ENCODE measurements at places on chromosomes 6 and 20. TPM values are rescaled to one million over a fixed set of nuclear protein-coding genes. Genes with fewer than 3 reads are reported as not detected.

DNA sequence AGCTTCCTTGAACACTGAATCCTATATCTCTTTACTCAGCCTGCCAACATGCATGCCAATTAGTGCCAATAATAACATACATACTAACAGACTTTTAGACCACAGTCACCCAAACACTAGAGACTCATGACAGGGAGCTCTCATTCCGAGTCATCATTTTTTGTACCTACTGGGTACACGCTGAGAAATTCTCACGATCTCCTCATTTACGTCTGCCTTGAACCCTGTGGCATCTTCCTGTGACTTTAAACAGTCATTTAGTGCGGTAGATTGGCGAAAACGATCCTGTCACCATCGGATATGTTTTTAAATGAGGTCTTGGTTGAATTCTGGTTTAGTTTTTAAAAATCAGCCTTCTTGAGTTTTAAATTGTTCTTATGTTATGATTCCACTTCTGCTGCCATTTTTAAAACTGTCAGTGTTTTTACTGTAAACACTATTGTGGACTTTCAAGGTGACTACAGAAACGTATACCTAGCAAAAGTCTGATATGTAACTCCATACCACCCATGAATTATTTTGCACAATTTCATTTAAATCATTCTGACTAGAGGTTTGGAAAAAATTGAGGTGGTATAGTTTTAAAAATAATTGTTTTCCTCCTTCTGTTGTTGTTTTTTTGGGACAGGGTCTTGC lies 275.4 kb downstream of the TSHZ2 start:
- no peak for DNase-seq

- no peak for DNase-seq
These were observed 8.3 kb downstream of the SS18L1 start for GRCh38 chr20:62151835-62152364.

GRCh38 chr6:52164319-52165094 lies 21.7 kb upstream of the IL17A start:
- no peak for DNase-seq

DNA sequence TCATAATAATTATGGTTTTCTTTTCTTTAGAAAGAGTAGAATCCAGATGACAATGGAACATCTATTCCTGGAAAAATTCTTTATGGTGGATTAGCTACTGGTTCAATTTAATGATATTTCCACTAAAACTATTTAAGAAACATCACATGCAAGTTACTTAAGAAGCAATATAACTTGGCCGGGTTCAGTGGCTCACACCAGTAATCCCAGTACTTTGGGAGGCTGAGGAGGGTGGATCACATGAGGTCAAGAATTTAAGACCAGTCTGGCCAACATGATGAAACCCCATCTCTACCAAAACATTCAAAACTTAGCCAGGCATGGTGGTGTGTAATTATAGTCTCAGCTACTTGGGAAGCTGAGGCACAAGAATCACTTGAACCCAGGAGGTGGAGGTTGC lies 65.9 kb upstream of the SMLR1 start:
- DNase-seq, result no peak

- no peak for DNase-seq
These were observed 17.2 kb downstream of the GDAP1L1 start for GRCh38 chr20:44264287-44264686.

DNA sequence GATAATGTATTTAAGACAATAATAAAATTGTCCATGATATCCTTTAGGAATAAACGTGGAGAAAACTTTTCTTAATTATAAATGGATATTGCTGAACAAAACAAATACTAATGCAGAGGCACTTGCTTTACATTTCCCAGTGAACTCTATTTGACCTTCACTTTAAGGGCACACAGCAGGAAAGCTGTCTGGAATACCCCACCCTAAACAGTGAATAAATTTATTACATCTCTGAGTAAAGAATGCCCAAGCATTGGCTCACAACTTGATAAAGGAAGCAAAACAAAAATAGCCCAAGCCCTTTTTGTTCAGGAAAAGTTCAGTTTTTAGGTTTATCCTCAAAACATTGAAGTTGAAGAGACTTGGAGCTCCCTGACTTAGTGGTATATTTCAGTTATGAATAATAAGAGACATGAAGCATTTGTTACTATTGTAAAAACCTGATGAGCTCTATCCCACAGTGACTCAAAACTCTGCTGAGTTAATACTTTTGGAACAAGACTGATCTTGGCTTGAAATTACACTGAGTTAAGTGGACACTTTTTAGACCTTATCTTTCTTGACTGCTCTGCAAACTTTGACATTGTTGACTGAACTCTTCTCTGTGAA lies 353.9 kb downstream of the BCKDHB start:
- no peak for DNase-seq

DNA sequence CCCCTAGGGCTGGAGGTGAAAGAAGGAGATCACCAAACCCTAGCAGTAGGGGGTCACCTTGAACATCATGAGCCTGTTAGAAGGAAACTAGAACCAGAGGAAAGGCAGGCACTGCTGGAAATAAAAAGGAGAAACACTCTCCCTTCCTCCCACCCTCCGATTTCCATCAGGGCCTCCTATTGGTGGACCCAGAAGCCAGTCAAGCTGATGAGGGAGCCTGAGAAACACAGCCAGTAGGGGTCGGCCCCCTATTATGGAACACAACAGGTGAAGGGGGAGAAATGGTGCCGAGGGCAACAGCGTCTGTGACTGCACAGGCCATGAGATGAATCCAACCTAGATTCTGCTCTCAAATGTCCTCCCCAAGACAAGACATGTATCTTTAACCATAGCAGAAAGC lies 156.1 kb upstream of the LRFN2 start:
- no peak for DNase-seq

- no peak for DNase-seq
These were observed 84.6 kb upstream of the F13A1 start for GRCh38 chr6:6405031-6405430.

DNA sequence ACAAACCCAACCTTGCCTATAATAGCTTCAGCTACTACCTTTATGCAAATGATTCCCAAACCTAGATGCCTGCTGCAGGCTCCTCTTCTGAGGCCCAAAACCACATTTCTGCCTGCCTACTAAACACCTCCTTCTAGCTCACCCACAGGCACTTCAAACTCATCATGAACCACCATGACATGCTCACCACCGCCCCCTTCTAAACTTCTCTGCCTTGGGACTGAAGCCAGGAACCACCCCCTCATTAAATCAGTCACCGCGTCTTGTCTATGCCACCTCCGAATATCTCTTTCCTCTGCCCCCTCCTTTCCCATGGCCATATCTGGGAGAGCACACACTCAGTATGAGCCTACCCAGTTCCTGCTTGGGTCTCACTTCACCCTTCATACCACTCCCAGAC lies 101.2 kb downstream of the SNAP25 start:
- no peak for DNase-seq

DNA sequence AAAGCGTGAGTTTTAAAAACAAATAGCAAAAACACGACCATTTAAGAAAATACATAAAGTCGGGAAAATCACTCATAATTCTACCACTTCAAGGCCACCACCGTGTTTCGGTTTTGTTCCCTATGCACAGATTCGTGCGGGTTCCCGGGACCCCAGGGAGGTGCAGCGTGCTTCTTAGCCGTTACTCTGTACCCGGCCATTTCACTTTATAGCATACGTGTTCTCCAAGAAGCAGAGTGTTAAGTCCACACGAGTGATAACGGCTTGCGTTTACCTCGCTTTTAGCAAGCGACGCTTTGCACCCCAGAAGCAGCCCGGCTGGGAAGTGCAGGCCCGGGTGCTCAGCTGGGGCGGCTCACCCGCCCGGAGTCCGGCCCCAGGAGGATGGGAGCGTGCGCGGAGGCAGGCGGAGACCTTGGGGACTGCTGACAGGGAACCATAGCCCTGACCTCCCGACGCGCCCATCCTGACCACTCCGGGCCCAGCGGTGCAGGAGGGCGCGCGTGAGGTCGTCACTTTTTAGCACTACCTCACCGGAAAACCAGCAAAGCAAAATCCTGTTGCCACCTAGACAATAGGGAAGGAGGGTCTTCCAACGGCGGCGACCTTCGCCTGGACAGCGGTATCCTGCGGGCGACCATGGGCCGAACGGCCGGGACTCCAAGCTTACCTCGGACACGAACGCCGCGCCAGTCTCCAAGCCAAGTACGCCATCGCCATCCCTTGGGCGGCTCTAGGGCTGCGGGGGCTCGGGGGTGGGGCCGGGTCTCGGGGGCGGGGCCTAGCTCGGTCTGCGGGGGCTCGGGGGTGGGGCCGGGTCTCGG lies at the start of gene ECI2:
TSS of gene ECI2 (minus strand) at position 735 of the 824 bp plus-strand sequence. CDS start at position 720, 15 bp downstream.
- no peak for DNase-seq

DNA sequence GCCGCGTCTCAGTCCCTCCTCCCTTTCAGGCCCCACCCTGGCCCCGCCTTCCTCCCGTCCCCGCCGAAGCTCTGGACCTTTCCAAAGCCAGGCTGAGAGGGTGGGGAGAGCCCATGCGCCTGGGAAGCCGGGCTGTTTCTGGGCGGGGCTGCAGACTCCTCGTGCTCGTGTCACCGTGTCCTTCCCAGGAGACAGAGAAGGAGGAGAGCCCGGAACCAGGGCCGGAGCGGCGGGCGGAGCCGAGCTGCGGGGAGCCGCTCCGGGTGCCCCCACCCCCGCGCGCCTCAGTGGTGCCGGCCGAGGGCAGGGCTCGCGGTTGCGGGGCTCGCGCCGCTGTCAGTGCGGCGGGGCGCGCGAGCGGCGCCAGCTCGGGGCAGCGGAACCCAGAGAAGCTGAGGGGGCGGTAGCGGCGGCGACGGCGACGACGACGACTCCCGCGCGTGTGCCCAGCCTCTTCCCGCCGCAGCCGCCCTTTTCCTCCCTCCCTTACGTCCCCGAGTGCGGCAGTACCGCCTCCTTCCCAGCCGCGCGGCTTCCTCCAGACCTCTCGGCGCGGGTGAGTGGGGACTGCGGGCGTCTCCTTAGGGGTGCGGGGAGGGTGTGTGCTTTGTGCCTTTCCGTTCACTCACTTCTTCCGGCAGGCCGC lies at the start of gene RALY:
TSS of gene RALY (plus strand) at position 336 of the 646 bp plus-strand sequence. CDS start 78,164 bp downstream, outside the sequence.
- no peak for DNase-seq

- DNase-seq, result no peak
These were observed 671 bp downstream of the E2F1 start for GRCh38 chr20:33685328-33686099.

MYT1 gene
- total RNA-seq, result not detected

CRISP3 gene
- not detected for total RNA-seq

DDO gene
- total RNA-seq, result 3.3 TPM

TPD52L1 gene
- 0.90 TPM for total RNA-seq

CD24 gene
- 0.38 TPM for total RNA-seq

MYL9 gene
- 1.8 TPM for total RNA-seq

MRAP2 gene
- 4.6 TPM for total RNA-seq
